ENCODE measurements at places on chromosomes 6 and 20.

DNA sequence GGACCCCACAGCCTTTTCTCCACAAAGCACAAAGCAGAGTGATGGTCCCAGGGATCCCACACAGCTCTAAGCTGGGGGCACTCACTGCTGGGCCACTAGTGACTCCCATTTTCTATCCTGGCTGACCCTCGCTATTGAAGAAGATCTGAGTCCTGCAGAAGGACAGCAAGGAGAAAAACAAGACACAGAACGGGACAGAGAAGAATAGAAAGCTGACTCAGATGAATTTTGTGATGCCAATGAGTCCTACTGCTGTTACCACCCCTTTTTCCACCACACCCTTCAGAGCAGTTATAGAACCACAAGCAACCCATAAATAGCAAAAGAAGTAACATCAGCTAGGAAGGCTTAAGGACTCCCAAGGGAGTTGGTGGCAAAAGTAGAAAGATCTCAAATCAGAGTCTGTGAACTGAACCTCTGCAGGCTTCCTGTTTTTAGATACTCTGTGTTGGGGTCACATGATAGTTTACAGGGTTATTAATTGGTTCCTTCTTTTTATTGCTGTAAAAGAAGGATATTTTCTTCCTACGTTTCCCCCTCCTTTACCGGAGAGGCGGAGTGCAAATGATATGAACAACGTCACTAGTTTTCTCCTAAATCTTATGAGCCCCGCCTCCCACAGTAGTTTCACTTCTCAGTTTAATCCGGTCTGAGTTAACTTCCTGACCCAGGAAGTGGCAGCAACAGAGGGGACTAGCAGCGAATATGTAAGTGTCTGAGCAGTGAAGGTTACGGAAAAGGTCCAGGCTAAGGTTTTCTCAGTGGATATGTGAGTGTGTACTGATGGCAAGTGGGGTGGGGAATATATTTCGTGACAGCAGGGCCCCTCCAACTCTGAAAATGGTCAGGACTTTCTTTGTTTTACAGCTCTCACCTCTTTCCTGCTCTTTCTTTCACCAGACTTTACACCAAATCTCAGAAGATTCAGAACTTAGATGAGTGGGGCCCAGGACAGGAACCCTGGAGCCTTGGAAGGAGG lies at the start of gene TRIM38:
TSS of gene TRIM38 (plus strand) at position 654 of the 979 bp plus-strand sequence. CDS start 3,721 bp downstream, outside the sequence.
- peak; percentile 68 for DNase-seq

DNA sequence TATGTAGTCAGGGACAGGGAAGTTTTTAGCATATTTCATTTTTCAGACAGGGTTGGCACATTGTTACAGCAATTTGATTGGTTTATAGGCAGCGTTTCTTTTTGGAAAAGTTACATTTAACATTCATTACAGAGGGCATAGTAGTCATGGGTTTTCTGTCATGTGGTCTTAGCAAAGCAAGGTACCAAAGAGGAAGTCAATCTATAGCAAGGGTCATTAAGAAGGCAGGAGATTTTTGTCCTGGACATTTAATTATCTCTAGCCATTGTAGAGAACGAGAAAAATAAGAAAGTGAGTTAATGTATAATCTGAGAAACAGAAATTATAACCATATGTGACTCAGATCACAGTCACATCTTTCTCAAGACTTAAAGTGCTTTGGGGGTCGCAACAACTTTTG lies 47.4 kb downstream of the TPD52L1 start:
- no peak for DNase-seq

DNA sequence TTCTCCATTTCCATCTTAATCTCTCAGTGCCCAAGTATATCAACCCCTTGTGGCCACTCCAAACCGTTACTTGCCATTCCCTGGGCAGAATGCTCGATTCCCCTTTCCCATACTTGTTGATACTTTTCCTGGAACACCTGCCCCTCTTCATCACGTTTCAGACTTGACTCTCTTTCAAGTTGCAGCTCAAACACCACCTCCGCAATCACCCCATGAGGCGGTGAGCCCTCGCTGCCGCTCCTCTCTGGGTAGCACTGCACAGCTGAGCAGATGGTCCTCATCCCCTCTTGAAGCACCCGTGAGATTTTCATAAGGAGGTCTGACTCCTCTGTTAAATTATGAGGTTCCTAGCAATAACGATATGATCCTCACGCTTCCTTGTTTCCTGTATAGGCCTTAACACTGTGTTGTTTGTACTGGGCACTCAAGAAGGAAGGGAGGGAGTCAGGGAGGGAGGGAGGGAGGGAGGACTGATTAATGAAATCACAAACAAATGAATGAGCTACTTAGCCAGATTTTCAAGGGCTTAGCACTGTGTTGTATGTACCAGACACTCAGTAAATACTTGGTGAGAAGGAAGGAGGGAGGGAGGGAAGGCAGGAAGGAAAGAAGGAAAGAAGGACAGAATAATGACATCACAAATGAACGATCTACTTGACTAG lies 8.0 kb upstream of the UQCC2 start:
- DNase-seq = no peak

- no peak for DNase-seq
These were observed 17.1 kb downstream of the RPRD1B start for GRCh38 chr20:38050686-38051085.

GRCh38 chr20:36826554-36827244 lies 49.2 kb upstream of the TLDC2 start:
- DNase-seq = no peak

DNA sequence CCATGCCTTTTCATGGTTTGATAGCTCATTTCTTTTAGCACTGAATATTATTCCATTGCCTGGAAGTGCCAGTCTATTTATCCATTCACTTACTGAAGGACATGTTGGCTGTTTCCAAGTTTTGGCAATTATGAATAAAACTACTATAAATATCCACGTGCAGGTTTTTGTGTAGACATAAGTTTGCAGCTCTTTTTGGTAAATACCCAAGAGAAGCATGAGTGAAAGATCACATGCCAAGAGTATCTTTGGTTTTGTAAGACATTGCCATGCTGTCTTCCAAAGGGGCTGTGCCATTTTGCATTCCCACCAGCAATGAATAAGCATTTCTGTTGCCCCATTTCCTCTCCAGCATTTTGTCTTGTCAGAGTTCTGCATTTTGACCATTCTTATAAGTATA lies 120.9 kb downstream of the MANEA start:
- no peak for DNase-seq

DNA sequence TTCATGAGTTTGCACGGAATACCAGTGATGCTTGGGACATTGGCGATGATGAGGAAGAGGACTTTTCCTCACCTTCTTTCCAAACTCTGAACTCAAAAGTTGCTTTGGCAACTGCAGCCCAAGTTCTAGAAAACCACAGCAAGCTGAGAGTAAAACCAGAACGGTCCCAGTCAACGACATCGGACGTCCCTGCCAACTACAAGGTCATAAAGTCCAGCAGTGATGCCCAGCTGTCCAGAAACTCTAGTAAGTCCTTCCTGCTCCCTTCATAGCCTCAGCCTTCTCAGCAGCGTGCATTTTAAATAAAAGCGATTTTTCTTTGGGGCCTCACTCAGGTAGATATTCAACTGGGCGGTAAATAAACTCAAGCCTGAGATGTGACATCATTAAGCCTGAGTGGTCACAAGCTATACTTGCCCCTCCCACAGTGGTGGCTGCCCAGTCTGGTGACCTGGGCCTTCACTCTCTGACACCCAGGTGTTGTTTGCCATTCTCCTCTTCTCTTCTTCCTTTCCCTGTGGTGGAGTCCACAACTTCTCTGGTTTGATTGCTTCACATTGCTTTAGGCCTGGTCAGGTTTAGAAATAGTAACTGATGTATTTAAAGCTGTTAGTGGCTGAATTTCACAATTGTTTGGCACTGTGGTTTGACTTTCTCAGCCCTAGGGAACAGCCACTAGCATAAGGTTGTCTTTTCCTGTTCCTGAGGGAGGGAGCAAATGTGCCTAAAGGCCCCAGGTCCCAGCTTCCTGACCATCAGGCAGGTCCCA lies 21.6 kb upstream of the TMEM217 start:
- DNase-seq = no peak

DNA sequence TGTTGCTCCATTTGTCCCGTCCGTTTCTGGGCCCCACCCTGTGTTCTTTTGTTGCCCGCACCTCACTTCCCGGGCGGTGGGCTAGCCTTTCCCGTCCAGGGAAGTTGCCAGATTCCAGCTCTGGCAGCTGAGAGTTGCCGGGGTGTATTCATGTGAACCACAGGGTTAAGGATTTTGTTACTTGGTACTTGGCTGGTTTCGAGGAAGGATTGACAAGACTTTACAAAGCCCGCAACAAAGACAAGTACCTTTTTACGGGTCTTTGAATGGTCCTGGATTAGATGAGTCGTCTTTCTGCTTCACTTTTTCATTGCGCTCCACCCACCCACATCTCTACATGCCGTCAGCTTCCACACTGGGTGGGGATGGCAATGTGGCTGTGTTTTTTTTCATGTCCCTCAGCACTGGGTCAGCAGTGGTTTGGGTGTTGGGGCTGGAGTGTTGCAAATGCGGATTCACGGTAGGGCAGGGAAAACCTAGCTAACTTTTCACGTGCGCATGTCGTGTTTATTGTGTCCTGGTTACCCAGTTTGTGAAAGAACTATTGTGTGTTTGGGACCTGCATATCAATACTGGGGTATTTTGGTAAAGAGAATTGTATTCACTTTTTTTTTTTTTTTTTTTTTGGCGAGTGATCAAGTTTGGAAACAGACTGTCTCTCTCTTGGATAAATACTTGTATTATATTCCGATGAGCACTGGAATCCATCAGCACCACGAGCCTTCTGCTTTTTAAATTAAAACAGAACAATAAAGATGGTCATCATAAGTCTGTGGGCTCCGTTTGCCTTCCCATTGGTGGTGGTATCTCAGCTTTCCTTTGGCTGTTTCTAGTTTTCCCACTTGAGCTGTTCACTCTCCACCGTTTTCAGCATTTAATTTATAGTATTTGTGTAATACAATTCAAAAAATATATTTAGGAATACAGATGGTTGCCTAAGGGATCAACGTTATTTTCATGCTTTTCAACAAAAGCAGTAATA lies 1.2 kb downstream of the DUSP22 start:
- DNase-seq = no peak

DNA sequence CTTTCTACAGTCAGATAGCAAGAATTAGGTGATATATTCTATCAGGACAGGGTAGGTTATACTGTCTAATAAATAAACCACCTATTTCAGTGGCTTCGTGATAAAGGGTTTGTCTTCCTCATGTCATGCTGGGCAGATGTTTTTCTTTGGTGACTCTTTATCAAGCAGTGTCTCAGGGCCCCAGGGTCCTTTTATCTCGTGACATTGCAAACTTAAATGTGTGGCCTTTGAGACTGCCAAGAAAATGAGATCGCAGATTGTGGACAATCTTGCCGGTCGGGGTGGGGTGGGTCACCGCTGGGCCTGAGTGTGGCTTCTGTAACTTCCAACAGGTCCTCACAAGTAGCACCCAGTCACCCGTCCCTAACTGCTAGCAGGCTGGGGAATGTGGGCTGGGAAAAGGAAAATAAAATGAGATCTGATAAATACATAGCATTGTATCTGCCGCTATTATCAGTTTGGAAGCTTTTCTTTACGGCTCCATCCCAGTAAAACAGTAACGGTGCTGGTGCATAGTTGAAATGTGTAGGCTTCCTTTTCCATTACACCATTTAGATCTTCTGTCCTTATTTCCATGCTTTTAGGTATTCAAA lies 50.5 kb upstream of the BMP6 start:
- no peak for DNase-seq

GRCh38 chr6:3309391-3310050 lies 50.8 kb downstream of the PSMG4 start:
- no peak for DNase-seq

- DNase-seq = no peak
These were observed 50.7 kb downstream of the RNASET2 start for GRCh38 chr6:166905505-166906134.

DNA sequence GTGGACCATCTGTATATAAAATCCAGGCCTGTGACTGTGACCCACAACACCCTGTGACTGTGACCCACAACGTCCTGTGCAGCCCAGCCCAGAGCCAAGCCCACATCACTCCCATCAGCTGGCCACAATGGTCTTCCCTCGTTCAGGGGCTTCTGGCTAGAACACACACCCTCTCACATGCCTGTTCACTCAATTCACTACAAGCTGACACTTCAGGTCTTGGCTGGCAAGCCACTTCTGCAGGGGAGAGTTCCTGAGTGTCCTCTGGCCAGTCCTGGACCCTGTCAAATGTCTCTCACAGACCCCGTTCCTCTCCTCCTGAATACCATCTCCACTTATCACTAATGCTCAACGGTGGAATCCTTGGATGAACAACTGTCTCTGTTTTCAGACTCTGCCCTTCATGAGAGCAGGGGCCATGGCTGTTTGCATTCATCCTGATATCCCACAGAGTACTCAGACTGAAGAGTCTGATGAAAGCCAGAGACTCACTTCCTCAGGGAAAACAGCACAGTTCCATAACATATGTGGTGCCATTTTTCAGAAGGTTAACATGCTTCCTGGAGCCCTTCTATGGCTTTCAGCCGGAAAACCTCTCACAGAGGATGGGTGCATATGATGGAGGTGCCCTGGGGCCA lies 56.0 kb downstream of the MYH7B start:
- DNase-seq = no peak

DNA sequence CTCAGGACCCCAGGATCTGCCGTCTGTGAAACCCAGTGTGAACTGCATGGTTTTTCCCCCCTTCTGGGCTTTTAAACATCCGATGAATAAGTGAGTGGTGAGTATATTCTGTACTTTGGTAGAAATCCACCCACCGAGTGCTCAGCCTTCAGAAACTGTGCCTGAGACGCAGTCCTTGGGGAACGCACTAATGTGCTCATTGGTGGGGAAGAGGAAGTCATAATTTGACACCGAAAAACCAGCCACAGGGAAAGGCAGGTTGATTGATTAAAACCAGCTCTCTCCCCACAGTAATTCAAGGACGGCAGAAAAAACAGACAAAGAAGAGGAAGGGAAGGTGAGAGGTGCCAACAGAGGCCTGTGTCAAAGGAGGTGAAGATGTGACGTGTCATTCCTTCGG lies 21.7 kb downstream of the EDN3 start:
- DNase-seq = no peak

GRCh38 chr6:41894366-41895299 lies 542 bp downstream of the USP49 start:
- DNase-seq = no peak

DNA sequence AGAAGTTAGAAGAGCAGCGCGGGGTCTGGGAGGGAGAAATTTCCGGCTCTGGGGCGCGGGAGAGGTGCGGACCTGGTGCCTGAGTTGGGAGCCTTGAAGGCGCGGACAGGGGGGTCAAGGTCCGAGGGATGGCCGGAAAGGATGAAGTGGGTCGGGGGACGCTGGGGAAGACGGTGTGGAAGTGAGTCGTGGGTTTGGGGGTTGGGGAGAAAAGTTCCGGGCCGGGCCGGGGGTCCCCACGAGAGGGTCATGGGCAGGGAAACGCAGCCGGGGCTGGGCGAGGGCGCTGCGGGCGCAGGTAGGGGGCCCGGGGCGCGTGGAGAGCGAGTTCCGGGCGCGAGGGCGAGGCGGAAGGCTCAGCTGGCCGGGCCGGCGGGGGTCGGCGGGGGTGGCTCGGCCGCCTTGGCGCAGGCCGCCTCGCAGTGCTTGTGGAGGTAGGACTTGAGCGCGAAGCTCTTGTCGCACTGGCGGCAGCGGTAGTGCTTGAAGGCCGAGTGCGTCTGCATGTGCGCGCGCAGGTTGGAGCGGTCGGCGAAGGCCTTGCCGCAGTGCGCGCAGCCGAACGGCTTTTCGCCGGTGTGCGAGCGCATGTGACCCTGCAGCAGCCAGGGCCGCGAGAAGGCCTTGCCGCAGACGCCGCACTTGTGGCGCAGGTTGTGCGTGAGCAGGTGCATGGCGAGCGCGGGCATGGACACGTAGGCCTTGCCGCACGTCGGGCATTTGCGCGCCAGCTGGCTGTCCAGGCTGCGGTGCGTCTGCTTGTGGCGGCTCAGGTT lies 10.5 kb upstream of the SRXN1 start:
- DNase-seq = no peak
